CD4-positive, alpha-beta T cell treated with Interferon gamma for 1 hour (primary cell): ENCODE measurements at places on chromosomes 13 and 19.

- DNase-seq: no peak
Measured at GRCh38 chr19:44702551-44703176, 3.7 kb downstream of the CEACAM16 start.

DNA sequence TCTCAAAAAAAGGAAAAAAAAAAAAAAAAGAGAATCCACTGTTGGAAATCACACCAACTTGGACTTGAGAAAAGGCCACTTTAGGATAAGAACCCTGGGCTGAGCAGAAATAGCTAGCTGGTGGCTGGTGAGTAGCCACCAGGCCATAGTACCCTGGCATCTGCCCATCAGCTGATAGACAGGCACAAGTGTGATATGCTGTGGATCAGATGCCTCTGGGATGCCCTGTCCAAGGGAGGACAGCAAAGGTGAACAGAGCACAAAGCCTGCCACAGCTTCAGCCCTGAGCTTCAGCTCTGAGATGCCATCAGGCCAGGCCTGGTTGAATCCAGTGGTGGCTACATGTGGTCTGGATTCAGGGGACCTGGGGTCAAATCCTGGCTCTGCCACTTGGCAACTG, 8.7 kb downstream of the SIRT2 start:
- DNase-seq: no peak

DNA sequence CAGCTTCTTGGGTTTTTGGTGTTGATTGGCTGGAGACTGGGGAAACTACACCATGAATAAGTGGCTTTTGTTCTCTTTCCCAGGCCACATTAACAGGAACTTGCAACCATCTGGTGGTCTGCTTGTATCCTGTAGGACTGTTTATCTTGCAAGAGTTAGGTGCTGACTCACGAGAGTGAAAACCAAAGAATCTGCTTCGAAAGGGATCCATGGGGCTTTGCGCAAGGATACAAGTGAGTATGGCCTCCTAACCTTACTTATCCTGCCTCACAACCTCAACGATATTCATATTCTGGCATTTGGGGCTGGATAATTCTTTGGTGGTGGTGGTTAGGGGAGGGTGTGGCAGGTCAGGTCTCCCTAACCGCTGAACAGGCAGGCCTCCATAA, 4.7 kb upstream of the SIGLECL1 start:
- DNase-seq: no peak

DNA sequence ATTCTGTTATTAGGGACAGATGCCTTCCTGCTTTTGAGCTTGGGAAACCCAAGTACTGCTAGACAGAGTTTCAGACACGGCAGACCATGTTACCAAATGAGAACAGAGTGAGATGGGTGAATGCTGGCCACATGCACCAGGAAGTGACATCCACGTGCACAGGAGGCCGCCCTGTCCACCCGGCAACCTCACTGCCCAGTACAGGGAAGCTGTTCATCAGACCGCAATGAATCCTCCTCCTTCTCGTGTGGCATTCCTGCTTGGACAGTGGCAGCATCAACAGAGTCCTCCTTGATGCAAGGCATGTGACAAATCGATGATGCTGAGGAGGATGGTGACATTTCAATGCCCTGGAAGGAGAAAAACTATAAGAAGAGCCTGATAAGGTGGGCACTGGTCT, 191.0 kb upstream of the SOX1 start:
- DNase-seq: no peak

DNA sequence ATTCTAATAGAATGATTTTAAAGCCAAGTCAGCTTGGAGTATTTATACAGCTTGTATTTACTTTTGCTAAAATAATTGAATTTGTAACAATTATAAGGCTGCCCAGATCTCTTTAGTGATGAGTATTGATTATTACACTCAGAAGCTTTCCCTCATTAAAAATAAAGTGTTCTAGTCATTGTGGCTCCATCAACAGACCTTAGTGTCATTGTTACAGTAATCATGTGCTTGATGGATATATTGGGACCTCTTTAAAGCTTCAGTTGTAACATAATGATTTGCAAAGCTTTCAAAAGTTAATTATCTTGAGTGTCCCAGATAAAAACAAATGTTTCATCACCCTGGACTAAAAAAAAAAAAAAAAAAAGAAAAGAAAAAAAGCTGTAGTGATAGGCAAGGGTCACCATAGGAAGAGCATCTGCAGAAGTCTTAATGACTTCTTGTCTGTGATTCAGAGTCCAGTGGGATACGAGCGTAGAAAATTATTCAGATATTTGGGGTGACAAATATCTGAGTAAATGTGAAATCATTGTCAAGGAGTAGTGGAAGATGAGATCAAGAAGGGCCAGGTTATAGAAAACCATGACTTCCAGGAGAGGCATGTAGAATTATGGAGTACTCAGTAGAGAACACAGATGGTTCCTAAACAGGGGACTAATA, 369.6 kb downstream of the DCT start:
- DNase-seq: no peak

DNA sequence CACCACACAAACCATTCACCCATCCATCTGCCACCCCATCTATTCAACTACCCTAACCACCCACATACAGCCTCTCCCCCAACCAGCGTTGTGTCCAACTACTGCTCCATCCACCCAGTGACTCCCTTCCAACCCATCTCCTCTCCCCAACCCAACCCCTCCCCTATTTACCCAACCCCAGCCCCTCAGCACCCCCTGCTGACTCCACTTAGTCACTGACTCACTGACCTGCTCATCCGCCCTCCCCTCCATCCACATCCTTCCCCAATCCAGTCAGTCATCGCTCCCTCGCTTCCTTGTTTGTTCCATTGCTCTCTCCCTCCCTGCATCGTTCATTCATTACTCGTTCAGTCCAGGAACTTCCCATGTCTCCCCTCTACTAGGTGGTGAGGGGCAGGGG, 39.2 kb downstream of the KCNC3 start:
- DNase-seq: no peak
